ENCODE measurements at places on chromosomes 13 and 19. TPM values are rescaled to one million over a fixed set of nuclear protein-coding genes. Genes with fewer than 3 reads are reported as not detected.

DNA sequence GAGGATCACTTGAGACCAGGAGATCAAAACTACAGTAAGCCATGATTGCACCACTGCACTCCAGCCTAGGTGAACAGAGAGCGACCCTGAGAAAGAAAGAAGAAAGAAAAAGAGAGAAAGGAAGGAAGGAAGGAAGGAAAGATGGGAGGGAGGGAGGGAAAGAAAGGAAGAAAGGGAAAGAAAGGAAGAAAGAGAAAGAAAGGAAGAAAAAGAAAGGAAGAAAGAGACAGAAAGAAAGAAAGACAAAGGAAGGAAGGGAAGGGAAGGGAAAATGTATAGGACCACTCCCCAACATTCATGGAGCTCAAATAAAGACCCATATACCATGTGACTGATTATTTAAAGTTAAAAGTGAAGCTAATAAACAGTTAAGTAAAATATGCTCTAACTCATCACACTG lies 39.9 kb downstream of the SYDE1 start:
- no peak overlapping the region for H3K4me3 ChIP-seq
- no peaks in the 10 kb centered on the region for H3K36me3 ChIP-seq
- no peak overlapping the region for H3K27ac ChIP-seq
- DNase-seq: no peak

PRSS57 gene
- not detected for total RNA-seq

GRCh38 chr19:3835055-3835435 lies 33.8 kb downstream of the ZFR2 start:
- H3K36me3 ChIP-seq: no peaks in the 10 kb centered on the region
- H3K27me3 ChIP-seq: peaks cover 41% of the 10 kb centered on the region
- no peak overlapping the region for H3K27ac ChIP-seq
- no peak for DNase-seq

- no peaks in the 10 kb centered on the region for H3K36me3 ChIP-seq
- DNase-seq: no peak
- no peaks in the 10 kb centered on the region for H3K27me3 ChIP-seq
Measured at GRCh38 chr13:74444161-74444571, 310.0 kb upstream of the KLF12 start.

FUT1 gene
- 2.0 TPM for total RNA-seq

ZNF878 gene
- total RNA-seq: not detected

Measured in suprapubic skin (tissue), 4 donors.